ENCODE measurements at places on chromosomes 6 and 20. TPM values are rescaled to one million over a fixed set of nuclear protein-coding genes. Genes with fewer than 3 reads are reported as not detected.
A peak's percentile ranks its signal among the peaks of the same experiment; 100 is the strongest.

The HLA-DOA gene
- 191 TPM for polyA plus RNA-seq

The BEND6 gene
- polyA plus RNA-seq: not detected

The STXBP5 gene
- polyA plus RNA-seq: 6.4 TPM

The PXDC1 gene
- 4.7 TPM for polyA plus RNA-seq

The EBF4 gene
- 0.81 TPM for polyA plus RNA-seq

The BNIP5 gene
- polyA plus RNA-seq: 0.09 TPM

The BICRAL gene
- polyA plus RNA-seq: 17.5 TPM

The PTCRA gene
- polyA plus RNA-seq: not detected

DNA sequence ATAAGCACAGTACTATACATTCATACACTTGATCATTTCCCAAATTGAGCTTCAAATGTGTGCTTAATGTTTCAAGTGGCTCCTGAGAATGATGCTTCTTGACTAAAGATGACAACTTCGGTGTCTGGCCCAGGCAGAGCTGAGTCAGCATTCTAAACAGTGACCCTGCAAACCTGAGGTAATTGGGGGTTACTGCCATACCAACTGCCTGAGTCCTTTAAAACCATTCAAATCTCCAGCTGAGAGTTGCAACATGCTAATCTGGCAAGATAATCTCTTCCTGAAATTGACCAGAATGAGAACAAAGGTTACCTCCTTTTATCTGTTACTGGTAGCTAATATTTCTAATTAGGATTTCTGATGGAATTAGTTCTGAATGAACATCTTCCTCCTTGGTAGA, 8.2 kb downstream of the BACH2 start:
- H3K4me3 ChIP-seq: no peak overlapping the region
- peak overlapping the region; percentile 7 for H3K27ac ChIP-seq
- H3K36me3 ChIP-seq: peaks cover 35% of the 10 kb centered on the region
- peaks cover 93% of the 10 kb centered on the region for H3K4me1 ChIP-seq
- peak; percentile 37 for DNase-seq

DNA sequence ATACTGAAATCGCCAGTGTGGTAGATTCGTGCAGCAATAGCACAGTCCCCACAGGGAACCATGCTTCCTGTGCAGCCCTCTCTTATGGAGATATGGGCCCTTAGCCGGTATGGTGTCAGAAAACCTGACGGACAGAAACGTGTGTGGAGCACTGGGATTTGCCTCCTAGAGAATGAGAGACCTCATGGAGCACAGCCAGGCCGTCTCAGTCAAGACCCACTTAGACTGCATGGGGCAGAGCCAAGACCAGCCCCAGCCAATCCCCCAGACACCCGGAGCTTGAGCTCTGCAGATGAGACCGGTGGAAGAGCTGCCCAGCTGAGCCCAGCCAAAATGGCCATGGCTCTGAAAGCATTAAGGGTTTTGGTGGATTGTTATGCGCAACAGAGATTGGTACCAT, 163.7 kb downstream of the DLL1 start:
- no peaks in the 10 kb centered on the region for H3K36me3 ChIP-seq
- no peak for DNase-seq
- H3K27ac ChIP-seq: no peak overlapping the region
- peaks cover 4% of the 10 kb centered on the region for H3K4me1 ChIP-seq

GRCh38 chr20:38001173-38001875, 31.9 kb downstream of the TTI1 start:
- no peaks in the 10 kb centered on the region for H3K4me1 ChIP-seq
- H3K27me3 ChIP-seq: no peaks in the 10 kb centered on the region
- no peak for DNase-seq

- H3K36me3 ChIP-seq: no peaks in the 10 kb centered on the region
- peak overlapping the region; percentile 96 for H3K27ac ChIP-seq
- DNase-seq: peak; percentile 65
- H3K4me1 ChIP-seq: peaks cover 40% of the 10 kb centered on the region
- H3K27me3 ChIP-seq: no peaks in the 10 kb centered on the region
These were observed 1.4 kb upstream of the MARCKS start for GRCh38 chr6:113855500-113856374.

GRCh38 chr20:53625311-53626129, 31.9 kb upstream of the ZNF217 start:
- no peak for DNase-seq
- no peak overlapping the region for H3K4me3 ChIP-seq
- no peaks in the 10 kb centered on the region for H3K36me3 ChIP-seq
- peaks cover 47% of the 10 kb centered on the region for H3K4me1 ChIP-seq

- H3K4me1 ChIP-seq: peaks cover 18% of the 10 kb centered on the region
- H3K27ac ChIP-seq: no peak overlapping the region
- no peak for DNase-seq
- no peaks in the 10 kb centered on the region for H3K36me3 ChIP-seq
- no peaks in the 10 kb centered on the region for H3K27me3 ChIP-seq
These were observed 43.9 kb downstream of the RAMACL start for GRCh38 chr6:166542580-166542912.

GRCh38 chr6:153074761-153075160, 56.3 kb downstream of the RGS17 start:
- no peaks in the 10 kb centered on the region for H3K36me3 ChIP-seq
- no peak for DNase-seq
- no peak overlapping the region for H3K27ac ChIP-seq
- no peaks in the 10 kb centered on the region for H3K4me1 ChIP-seq

DNA sequence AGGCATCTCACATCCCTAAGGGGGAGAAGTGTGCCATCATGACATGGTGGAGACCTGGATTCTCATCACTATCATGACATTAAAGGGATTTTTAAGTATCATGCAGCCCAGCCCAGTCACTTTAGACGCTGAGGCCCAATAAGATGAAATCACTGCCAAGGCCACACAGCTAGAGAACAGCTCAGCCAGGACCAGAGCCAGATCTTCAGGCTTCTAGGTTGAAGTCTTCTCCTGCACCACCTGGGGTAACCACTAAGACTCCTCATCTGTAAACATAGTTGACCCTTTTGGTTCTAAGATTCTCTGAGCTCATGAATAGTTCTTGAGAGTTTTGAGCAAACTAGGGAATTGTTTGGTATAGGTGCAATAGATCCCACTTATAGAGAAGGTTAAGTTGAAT, 125.1 kb downstream of the TCP11 start:
- peaks cover 2% of the 10 kb centered on the region for H3K36me3 ChIP-seq
- no peak for DNase-seq
- no peaks in the 10 kb centered on the region for H3K27me3 ChIP-seq
- H3K4me1 ChIP-seq: no peaks in the 10 kb centered on the region
- no peak overlapping the region for H3K4me3 ChIP-seq
- no peak overlapping the region for H3K27ac ChIP-seq

DNA sequence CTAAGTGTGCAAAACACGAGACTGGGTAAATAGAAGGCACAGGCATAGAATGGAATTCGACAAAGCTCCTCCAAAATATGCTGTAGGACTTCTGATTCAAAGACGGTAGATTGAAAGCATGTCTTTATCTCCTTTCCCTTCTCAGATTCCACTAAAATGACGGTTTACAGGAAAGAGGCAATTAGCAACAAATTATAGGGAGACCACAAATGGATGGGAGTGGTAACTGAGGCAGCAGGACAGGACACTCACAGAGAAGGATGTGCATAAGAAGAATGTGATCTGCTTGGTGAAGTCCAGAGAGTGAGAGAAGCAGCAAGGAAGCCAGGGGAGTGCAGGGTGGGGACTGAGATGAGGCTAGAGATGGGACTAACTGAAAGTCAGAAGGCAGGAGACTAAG, 113.4 kb upstream of the MRPS10 start:
- no peaks in the 10 kb centered on the region for H3K4me1 ChIP-seq
- H3K27me3 ChIP-seq: no peaks in the 10 kb centered on the region
- H3K27ac ChIP-seq: no peak overlapping the region
- H3K4me3 ChIP-seq: no peak overlapping the region
- no peaks in the 10 kb centered on the region for H3K36me3 ChIP-seq
- no peak for DNase-seq

- no peaks in the 10 kb centered on the region for H3K36me3 ChIP-seq
- no peaks in the 10 kb centered on the region for H3K27me3 ChIP-seq
- no peaks in the 10 kb centered on the region for H3K4me1 ChIP-seq
These were observed 14.6 kb upstream of the BLCAP start for GRCh38 chr20:37542281-37542680.

DNA sequence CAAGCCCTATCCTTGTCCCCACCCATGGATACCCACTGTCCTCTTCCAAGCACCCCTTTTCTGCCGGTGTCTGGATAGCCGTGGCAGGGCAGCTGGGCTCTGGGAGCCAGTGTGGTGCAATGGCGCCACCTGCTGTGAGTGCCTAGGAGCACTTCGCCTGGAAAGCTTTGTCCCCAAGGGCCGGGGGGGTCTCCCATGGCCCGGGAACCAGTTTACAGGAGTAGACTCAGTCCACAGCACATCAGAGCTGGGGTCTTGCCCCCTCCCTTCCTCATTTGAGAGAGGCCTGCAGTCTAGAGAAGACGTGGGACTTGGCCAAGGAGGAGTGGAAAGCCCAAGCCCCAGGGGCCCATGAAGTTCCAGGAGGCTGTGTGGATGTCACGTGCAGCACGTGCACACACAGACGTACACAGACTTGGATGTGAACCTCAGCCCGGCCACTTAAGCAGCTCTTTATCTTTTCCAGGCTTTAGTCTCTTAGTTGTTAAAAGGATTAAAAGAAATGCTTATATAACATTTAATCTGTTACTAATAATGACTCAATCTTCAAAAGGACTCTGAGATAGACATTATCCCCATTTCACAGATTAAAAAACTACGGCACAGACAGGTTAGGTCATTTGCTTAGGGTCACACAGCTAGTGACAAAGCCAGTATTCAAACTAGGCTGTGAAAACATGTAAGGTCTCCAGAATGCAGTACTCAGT, 40.9 kb upstream of the CDH22 start:
- peak; percentile 45 for DNase-seq
- peaks cover 25% of the 10 kb centered on the region for H3K4me1 ChIP-seq
- no peak overlapping the region for H3K27ac ChIP-seq
- H3K4me3 ChIP-seq: no peak overlapping the region

- H3K4me1 ChIP-seq: no peaks in the 10 kb centered on the region
- no peak overlapping the region for H3K27ac ChIP-seq
- no peak overlapping the region for H3K4me3 ChIP-seq
- H3K36me3 ChIP-seq: no peaks in the 10 kb centered on the region
- no peak for DNase-seq
These were observed 87.8 kb downstream of the SLC2A10 start for GRCh38 chr20:46797206-46797605.

- no peak overlapping the region for H3K4me3 ChIP-seq
- H3K27me3 ChIP-seq: no peaks in the 10 kb centered on the region
- H3K27ac ChIP-seq: no peak overlapping the region
These were observed 55.5 kb downstream of the RIOK1 start for GRCh38 chr6:7445101-7445500.

GRCh38 chr6:18978337-18979128, 591.4 kb downstream of the RNF144B start:
- no peak for DNase-seq
- no peak overlapping the region for H3K27ac ChIP-seq
- H3K27me3 ChIP-seq: no peaks in the 10 kb centered on the region
- H3K4me1 ChIP-seq: no peaks in the 10 kb centered on the region

All from B cell (primary cell).